Aorta (tissue), 5 donors: ENCODE measurements at places on chromosomes 13 and 19. TPM values are rescaled to one million over a fixed set of nuclear protein-coding genes. Genes with fewer than 3 reads are reported as not detected.

DNA sequence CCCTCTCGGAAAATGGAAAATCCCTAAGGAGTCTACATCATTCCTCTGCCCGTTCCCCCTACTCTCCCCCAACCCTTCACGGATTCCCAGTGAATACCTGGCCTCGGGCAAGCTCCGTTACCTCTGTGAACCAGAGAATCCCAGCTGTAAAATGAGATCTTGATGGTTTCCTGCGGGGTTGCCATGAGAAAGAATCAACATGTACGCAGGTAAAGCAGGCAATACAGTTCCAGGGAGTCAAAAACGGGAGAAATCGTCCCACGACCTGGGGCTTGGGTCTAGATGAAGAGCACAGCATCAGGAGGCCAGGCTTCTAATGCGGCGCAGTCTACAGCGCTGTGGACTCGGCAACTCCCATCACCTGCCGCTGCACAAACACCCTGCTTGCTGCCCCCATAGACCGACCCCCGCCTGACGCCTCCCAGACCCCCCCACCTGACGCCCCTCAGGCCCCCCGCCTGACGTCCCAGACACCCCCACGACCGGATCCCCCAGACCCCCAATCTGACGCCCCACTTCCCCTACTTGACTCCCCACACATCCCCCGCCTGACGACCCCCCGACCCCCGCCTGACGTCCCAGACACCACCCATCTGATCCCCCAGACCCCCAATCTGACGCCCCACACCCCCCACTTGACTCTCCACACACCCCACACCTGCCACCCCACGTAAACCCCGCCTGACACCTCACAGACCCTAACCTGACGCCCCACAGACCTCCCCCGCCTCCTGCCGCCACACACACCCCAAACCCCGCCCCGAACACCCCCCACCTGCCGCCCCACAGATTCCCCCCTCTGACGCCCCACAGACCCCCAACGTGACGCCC, 680 bp downstream of the LIG4 start:
- no peak for DNase-seq

- DNase-seq: no peak
Measured at GRCh38 chr13:79749984-79750551, 269.1 kb downstream of the NDFIP2 start.

DNA sequence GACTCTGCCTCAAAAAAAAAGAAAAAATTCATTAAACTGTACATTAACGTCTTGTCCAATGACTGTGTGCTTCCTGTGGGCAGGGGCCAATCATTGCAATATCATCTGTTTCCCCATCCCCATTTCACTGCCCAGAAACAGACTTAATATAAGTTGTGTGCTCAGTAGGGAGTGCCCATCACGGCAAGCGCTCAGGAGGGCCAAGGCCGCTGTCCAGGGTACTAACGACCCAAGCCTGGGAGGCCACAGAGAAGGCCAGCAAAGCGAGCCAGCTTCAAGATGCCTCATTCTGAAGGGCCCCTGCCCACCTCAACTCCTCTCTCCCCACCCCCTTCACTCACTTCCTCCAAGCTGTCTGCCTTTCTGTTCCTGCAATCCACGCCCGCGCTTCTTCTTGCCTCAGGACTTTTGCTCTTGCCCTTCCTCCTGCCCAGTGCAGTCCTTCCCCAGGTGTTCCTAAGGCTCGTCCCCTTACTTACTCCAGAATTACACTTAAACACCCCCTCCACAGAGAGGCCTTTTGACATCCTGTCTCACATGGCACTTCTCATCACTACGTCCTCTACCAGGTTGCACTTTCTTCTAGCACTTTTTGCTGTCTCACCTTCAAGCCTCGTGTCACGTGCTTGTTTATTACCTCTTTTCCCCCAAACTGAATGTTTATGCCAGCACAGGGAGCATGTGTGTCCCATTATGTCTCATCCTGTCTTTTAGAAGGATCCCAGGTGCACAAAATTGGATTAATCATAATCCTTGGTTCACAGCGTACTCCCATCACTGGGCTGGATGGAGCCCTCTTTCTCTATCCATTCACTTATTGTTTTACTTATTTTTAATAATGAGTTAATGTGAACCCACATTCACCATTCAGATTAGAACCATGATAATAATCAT, 11.3 kb upstream of the POU2F2 start:
- DNase-seq: no peak

FCAR gene
- total RNA-seq: 2.0 TPM

KLK12 gene
- not detected for total RNA-seq
